ENCODE measurements at places on chromosomes 6 and 20.

DNA sequence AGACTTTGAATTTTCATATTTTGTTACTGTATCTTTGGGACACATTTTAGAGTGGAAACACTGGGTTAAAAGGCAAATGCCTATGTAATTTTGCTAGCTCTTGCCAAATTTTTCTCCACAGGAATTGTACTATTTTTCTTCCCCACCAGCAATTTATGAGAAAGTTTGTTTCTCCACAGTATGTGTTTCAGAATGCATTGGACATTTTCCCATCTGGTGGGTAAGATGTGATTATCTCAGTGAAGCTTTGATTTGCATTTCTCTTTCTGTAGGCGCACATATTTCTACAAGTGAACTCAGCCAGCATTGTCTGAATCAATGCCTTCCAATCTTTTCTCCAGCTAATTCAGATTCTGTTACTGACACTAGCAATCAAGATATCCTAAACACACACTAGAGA, 157.8 kb downstream of the RCAN2 start:
- DNase-seq, result no peak

DNA sequence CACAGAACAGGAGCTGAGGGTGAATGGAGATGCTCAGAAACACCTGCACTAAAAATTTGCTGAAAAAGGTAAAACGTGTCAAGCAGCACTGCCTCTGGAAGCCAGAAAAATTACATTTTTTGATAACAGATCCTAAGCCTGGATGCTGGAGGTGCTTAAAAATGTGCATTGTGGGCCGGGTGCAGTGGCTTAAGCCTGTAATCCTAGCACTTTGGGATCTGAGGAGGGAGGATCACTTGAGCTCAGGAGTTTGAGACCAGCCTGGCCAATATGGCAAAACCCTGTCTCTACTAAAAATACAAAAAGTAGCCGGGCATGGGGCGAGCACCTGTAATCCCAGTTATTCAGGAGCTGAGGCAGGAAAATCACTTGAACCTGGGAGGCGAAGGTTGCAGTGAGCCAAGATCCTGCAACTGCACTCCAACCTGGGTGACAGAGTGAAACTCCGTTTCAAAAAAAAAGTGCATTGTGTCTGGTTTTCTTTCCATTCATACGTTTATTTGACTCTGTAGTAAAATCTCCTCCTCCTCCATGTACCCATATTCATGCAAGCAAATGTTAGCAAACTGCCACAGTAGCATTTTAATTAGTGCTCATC, 587 bp upstream of the BTN3A1 start:
- no peak for DNase-seq

DNA sequence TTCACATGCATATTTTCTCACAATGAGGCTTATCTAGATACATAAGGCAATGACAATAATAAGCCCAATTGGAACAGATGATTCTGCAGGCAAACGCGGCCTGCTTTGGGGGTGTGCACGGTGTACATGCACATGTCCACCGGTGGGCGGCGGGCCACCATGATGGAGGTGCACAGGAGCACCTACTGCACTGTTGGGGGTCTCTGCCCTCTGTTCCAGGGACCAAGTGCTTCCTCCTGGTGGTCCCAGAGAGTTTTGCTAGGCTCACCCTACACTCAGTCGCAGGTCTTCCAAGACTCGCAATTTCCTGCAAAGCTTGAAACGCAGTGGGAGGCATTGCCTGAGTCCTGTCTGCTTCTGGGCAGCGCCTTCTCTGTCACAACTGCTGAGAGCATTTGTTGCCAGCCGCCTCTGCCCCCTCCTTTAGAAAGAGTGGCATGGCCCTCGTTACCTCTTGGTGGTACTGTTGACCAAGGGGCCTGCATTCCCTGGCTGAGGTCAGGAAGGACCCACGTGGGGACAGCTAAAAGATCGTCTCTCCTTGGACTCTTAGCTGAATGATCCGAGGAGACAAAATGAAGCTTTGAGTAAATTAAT, 135.3 kb downstream of the ERMARD start:
- DNase-seq, result no peak

- DNase-seq, result no peak
Observed at GRCh38 chr6:8930009-8930408, 494.7 kb upstream of the SLC35B3 start.

DNA sequence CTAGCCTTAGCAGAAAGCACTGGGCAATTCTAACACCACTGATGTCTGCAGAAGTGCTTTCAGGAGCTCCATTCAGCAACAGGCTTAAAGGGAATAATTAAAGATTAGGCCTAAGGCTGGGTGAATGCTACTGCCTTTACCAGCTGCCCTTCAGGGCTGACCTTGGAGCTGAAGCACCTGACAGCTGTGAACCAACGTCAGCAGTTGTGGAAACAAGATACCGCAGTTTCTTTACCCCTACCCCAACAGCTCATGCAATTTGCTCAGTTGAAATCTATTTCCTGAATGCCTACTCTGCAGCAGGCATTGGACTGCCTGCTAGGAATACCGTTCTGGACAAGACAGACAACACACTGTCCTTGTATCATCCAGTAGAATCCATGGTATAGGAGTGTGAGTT, 51.5 kb upstream of the ADTRP start:
- no peak for DNase-seq

GRCh38 chr20:14197097-14197496, 140.3 kb downstream of the FLRT3 start:
- DNase-seq, result no peak

- DNase-seq, result no peak
Observed at GRCh38 chr20:10430704-10431103, 3.3 kb downstream of the MKKS start.

DNA sequence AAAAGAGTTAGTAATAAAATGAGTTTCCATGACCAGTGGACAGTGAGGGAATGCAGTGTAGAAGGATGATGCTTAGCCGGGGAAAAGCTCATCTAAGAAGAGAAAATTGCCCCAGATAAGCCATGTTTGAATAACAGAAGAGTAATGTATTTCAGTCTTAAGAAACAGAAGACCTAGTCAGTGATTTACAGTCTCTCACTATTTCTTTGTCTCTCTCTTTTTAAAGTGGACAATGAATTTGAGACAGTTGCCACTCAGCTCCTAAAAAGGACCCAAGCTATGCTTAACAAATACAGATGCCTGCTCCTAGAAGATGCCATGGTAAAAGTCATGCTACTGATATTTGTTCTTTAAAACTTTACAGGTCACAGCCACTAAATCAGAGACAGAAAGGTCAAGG, 19.4 kb upstream of the RPL7L1 start:
- DNase-seq, result no peak

DNA sequence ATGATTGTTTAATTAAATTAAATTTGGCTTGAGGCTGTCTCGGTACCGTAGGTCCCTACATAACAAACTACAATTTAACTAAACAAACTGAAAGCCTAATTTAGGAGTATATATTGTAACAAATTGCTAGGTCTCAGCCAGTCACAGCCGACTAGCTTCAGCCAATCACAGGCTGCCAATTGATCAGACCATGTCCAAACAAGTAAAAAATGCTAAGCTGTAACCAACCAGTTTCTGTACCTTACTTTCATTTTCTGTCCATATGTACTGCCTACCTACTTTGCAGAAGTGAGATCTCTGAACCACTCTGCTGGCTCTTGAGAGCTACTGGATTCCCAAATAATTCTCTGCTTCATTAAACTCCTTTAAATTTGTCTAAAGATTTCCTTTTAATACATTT, 648.0 kb upstream of the GJE1 start:
- peak; percentile 69 for DNase-seq

- no peak for DNase-seq
Observed at GRCh38 chr6:118297821-118298220, 250.3 kb upstream of the PLN start.

DNA sequence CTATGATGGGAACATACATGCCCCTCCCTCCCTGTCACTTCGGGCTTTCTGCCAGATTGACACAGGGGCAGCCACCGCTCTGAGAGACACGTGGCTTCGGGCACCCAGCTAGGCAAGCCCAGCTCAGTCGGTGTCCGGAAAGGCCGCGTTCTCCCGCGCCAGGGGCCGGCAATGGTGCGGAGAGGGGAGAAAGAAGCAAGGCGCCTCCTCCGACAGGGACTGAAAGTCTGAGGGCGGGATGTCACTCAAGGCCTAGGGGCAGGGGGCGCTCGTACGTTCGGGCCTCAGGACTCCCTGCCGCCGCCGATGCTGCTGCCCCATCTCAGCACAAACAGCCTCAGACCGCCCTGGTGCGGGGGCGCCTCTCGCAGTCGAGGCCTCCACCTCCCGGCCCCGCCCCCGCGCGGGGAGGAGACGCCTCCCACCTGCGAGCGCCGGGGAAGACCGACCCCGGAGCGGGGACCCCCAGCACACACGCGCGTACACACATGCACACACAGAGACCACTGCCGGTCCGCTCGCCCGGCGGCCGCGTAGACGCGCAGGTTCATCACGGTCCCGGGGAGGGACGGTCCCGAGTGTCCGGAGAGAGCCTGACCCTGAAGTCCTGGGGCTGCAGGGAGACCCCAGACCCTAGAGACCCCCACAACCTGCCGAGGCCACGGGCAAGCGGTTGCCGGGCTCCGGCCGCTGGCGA, 1.9 kb downstream of the GRM4 start:
- DNase-seq, result no peak

GRCh38 chr6:25147223-25147622, 132.0 kb upstream of the CARMIL1 start:
- peak; percentile 33 for DNase-seq

DNA sequence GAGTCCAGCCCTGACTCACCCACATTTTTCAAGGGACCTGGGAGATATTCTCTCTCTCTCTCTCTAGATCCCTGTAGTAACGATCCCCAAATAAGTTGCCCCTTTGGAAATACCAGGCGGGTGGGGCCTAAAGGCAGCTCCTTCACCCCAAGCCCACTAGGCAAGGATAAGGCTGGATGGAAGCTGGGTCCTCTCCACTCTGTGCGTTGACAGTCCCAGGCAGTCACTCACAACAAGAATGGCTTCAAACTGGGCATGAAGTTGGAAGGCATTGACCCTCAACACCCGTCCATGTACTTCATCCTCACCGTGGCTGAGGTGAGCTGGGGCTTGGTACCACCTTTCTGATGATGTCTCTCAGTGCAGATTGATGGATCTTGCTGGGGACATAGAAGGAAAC, 21.6 kb downstream of the L3MBTL1 start:
- DNase-seq, result no peak

GRCh38 chr6:142945049-142945445, at the start of gene HIVEP2:
Gene HIVEP2, minus strand, starts transcription at chr6:142945176. Its CDS starts 170,438 bp downstream, at chr6:142774738.
- DNase-seq, result peak; percentile 96

DNA sequence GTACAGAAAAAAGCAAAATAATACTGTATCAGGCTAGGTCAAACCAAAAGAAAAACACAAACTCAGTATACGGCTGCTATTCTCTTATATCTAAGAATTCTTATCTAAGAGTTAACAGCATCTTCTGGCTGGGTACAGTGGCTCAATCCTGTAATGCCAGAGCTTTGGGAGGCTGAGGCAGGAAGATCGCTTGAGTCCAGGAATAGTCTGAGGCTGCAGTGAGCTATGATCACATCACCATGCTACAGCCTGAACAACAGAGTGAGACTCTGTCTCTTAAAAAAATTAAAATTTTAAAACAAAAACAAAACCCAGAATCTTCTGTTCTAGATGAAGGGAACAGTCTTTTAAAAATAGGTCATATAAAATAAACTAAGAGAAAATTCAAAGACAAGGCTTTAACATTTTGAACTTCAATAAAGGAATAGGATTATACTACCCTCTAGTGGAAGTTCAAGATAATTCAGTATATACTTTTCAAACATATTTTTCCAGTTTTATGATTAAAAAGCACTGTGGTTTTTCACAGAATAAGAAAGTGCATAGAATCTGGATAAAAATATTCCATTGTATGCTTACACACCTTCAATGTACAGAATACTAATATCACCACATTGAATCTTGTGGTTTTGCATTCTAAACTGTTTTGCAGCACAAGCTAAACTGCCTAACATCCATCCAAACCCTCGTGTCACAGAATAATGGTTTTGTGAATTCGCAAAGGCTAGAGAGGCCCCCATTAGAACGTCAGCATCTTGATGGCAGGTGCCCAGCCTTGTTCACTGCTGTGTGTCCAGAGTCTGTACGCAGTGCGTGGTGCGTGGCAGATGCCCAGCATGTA, 39.3 kb downstream of the DTNBP1 start:
- peak; percentile 29 for DNase-seq

DNA sequence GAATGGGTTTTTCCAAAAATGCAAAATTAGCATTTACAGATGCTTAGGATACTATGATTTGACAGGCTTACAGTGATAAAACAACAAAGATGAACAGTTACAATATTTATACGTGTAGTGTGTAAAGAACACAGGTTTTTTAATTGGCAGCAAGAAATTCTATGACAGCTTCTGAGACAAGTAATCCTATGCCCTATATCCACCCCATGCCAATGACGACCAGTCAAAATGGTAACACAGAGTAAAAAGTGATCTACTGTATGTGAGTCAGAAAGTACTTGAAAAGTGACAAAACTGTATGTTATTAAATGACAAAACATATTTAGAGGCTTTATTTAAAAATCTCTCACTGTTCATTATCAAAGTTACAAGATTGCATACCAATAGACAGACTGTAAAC, 99.5 kb downstream of the PRDM1 start:
- no peak for DNase-seq

GRCh38 chr6:51260003-51260402, 441.3 kb downstream of the TFAP2B start:
- no peak for DNase-seq

DNA sequence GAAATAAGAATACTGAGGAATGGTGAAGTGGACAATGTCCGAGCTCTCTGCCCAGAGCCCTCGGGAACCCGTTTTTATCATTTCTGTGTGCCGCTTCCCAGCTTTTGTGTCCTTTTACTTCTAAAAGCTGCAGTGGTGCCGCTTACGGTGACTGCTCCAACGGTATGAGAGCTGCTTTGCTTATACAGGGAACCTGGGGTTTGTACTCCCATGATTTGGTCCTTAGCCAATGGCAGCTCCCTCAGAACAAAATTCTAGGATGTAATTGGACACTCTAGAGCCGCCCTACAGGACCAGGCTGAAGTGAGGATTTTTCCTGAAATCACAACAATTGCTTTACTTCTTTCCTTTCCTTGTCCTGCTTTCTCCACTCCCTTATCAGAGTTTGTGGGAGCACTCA, 24.2 kb upstream of the PCSK2 start:
- DNase-seq, result no peak

- no peak for DNase-seq
Observed at GRCh38 chr6:31782126-31782855, 5.2 kb upstream of the VWA7 start.

DNA sequence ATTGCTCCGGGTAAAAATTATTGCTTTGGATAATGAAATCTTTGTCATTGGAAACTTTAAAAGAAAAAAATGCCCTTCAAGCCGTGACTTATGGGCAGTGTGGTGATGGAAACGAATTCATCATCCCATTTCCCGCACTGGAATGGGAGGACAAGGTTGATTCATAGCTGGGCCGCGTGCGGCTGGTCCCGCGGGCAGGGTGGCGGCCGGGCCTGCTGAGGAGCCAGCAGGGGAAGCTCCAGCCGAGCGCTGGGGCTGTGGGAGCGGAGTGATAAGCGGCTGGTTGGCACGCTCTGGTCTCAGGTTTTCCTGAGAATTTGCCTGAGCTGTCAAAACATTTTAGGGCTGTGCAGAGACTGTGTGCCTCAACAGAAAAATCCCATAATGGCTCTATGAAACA, 351.7 kb downstream of the CDC5L start:
- DNase-seq, result no peak

- DNase-seq, result no peak
Observed at GRCh38 chr20:16245879-16246278, 327.4 kb downstream of the KIF16B start.

- DNase-seq, result no peak
Observed at GRCh38 chr20:57993716-57994431, 234.6 kb downstream of the ANKRD60 start.

- DNase-seq, result no peak
Observed at GRCh38 chr20:63651942-63652191, 1.4 kb downstream of the STMN3 start.

GRCh38 chr6:27872642-27873020, 39.6 kb downstream of the OR2B2 start:
- no peak for DNase-seq

Measured in suppressor macrophage treated with lipopolysaccharide for 4 hours (primary cell).